NCI-H2171 (cell line): ENCODE measurements at places on chromosomes 1 and 21.

GRCh38 chr1:178784131-178784536, 59.1 kb downstream of the RALGPS2 start:
- DNase-seq, result no peak

- DNase-seq, result peak; percentile 17
Observed at GRCh38 chr21:44353191-44353970, at the start of gene TRPM2. TSS of gene TRPM2 (plus strand) at chr21:44353621. CDS start at chr21:44353701, 80 bp downstream.

DNA sequence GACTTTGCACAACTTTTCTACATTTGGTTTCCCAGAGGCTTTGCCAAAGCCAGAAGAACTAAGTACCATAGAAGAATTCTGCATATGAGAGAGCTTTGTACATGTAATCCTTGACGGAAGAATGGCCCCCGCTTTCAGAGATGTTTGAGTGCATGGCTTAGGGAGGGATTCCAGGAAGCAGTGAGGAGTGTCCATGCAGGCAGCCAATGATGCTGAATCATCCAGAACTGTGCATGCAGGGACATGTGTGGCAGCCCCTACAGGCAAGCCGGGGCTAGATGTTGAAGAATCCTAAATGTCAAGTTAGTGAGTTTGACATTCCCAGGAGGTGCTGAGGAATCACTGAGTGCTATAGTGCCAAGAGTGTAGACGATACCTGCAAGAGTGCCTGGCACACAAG, 9.9 kb upstream of the HAO2 start:
- no peak for DNase-seq

GRCh38 chr1:59765011-59765730, 49.6 kb upstream of the HOOK1 start:
- DNase-seq, result peak; percentile 53

- DNase-seq, result no peak
Observed at GRCh38 chr1:63537940-63538339, 14.6 kb downstream of the EFCAB7 start.

DNA sequence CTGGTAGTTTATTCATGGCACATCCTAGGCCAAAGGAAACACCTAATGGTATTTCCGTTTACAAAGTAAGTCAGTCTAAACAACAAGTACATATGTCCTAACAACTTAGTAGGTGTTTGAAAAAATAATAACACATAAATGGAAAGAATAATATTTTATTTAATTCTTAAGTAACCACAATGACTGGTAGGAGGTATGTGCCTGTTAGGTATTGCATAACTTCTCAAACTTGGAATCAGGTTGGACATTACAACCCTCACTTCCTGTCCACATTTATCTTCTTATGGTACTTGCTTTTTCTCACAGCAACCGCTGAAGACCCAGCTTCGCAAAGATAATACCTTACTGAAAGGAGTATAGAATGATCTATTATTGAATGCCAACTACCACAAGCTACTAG, 64.2 kb downstream of the VPS13D start:
- no peak for DNase-seq

- DNase-seq, result no peak
Observed at GRCh38 chr1:153577138-153577537, 11.5 kb upstream of the S100A2 start.

- DNase-seq, result no peak
Observed at GRCh38 chr1:208614610-208615009, 370.4 kb upstream of the PLXNA2 start.

- no peak for DNase-seq
Observed at GRCh38 chr1:79105500-79105899, 99.0 kb upstream of the ADGRL4 start.

GRCh38 chr1:69485616-69486015, 82.1 kb upstream of the LRRC7 start:
- DNase-seq, result no peak

GRCh38 chr1:8876087-8876486, 2.4 kb downstream of the ENO1 start:
- DNase-seq, result no peak

GRCh38 chr1:156151093-156151688, 2.2 kb upstream of the SEMA4A start:
- DNase-seq, result no peak

GRCh38 chr1:73711089-73711488, 486.9 kb downstream of the LRRIQ3 start:
- DNase-seq, result no peak

DNA sequence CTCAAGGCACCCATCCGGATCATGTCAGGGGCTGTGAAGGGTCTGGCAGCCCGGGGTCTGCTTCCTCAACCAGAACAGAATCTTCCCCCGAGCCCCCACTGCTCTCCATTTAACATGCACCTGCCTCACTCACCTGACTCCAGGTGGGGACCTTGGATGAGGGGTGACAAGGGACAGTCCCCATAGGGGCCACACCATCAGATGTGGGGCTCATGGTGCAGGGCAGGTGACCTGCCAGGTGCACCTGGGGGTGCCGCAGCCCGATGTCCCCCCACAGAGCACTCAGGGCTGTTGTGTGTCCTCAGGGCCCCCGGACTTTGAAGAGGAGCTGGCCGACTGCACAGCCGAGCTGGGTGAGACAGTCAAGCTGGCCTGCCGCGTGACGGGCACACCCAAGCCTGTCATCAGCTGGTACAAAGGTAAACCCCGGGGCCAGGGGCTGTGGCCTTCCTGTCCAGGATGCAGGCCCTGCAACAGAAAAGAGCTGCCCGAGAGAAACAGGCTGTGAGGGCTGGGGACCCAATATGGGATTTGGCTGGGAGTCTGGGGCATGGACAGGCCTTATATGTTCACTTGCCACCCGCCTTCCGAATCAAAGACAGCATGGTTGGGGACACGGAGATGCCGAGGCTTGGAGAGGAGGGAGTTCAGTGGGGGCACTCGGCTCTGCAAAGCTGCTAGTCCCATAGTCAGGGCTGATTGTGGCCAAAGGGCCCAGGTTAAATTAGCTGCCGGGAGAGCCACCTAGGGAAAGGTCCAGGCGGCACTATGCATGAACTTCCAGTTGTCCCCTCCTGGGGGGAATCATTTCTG, 64.6 kb downstream of the TRIM11 start:
- DNase-seq, result no peak

DNA sequence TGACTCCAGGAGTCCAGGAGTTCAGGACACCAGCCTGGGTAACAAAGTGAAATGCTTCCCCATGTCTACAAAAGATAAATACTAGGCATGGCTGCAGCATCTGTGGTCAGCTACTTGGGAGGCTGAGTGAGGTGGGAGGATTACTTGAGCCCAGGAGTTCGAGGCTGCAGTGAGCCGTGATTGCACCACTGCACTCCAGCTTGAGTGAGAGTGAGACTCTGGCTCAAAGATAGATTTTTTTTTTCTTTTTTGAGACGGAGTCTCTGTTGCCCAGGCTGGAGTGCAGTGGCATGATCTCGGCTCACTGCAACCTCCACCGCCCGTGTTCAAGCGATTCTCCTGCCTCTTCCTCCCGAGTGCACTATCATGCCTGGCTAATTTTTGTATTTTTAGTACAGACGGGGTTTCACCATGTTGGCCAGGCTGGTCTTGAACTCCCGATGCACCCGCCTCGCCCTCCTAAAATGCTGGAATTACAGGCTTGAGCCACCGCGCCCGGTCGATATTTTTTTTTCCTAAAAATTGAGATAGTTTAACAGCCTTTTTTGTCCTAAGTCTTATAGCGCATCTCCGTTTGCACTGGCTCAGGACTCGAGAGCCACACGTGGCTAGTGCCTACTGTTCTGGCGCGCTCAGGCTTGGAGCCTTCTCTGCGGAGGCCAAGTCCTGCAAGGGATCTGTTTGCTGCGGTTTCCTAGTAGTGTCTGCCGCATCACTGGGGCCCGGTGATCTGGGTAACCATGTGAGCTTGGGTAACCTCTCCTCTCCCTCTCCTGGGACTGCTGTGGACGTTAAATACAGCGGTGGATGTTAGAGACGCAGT, 1.0 kb upstream of the MFN2 start:
- DNase-seq, result no peak

DNA sequence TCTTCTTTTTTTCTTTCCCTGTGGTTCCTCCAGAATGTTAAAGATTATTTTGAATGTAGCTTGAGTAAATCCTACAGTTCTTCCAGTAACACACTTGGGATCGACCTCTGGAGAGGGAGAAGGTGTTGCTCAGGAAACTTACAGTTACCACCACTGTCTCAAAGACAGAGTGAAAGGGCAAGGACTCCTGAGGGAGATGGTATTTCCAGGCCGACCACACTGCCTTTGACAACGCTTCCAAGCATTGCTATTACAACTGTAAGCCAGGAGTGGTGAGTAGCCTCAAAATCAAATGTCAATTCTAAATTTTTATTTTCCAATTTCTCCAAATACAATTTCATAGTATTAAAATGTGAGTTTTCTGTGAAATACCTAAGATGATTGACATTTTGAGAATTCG, 125.9 kb downstream of the PDE4B start:
- DNase-seq, result no peak

DNA sequence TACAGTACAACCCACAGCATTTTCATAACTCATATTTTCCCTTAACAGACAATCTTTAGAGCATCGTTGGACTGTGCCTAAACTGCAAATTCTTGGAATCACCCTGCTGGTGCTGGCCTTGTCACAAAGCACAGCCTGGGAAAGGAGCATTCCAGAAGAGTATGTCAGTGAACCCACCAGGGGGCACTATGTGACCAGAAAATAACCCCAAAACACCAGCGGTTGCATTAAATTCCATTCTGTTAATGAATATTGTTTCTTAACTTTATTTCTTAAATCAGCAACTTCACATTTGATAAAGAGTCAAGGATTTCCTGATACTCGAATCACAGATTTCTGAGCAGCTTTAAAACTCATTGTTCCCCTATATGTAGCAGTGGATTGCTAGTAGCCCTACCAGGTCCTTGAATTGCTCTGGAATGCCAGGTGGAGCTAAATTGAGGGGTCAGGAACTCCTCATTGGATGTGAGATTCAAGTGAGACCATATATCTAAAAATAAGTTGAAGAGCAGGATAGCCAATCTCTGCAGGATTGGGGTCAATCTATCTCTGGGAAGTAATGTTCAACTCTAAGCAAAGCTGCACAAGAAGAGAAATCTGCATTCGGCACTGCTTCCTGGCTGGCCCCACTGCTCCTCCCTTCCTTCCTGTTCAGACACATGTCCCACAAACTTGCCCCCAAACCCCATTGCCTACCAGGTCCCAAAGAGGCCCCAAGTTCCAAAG, 12.7 kb upstream of the RAB4A start:
- DNase-seq, result peak; percentile 53
